Foreskin melanocyte (primary cell): ENCODE measurements at places on chromosomes 4 and X.

DNA sequence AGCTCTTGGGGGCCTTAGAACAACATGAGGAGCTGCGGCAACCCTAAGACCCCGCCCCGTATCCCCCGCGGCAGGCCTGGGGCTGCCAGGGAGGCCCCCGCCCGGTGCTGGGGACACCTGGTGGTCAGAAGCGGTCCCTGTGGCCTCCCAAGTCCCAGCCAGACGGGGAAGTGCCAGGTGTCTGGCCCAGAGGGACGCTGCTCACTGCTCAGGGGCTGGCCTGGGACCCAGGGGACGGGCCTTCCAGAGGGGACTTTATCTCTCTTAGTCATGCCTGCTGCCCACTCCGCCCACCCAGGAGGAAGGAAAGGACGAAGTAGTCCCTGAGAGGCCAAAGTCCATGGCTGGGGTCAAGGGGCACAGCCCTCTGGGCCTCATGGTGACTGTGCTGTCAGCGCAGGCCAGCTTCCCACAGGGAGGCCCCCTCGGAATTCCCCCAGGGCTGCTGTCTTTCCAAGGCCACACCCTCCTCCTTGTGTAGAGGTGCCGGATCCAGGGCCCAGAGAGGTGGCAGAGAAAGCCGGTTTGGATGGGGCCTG is 31.0 kb upstream of the HTRA3 start:
- no peak for DNase-seq

DNA sequence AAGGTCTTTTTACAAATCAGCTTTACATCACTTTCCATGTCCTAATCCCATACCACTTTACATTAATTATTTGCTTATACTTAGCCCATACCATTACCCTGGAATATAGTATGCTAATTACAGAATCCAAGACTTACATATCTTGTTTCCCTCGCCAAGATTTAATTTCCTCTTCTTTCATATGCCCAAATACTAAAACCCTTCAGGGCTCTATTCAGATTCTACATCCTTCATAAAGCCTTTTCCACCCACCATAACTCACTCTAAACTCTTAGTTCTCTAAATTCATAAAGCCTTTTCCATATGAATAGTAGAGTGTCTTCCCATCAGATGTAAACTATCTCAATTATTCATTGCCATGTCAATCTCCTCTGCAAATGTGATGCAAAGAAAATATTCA is 390.7 kb downstream of the STPG2 start:
- DNase-seq = no peak

GRCh38 chr4:74370912-74371311 is 6.0 kb downstream of the EREG start:
- peak; percentile 38 for DNase-seq

- DNase-seq = no peak
Measured at GRCh38 chr4:165779950-165780670, 92.9 kb upstream of the TLL1 start.

DNA sequence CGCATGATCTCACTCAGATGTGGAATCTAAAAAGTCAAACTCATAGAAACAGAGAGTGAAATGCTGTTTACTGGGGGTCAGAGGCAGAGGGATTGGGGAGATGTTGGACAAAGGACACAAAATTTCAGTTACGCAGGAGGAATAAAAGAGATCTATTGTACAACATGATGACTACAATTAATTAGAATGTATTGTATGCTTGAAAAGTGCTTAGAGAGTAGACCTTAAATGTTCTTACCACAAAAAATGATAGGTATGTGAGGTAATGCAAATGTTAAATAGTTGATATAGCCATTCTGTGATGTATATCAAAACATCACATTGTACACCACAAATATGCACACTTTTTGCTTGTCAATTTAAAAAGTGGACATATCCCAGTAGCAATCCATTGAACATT is 36.1 kb upstream of the PHKA2 start:
- DNase-seq = no peak

DNA sequence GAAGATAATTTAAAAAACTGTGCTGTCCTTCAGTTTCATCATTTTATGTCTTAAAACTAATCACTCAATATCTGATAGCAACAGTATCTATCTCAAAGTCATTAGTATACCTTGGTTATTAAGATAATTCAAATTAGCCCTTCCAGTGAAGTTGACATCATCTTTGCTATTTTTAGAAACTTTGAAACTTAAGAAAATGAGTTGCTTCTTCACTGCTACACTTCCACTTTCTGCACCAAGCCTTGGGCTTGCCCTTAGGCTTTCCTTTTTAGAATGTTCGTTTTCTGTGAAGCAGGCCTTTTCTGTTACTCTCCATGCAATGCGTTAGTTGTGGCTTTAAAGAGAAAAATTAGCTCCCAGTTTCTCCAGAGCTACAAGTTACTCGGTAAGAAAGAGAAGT is 4.4 kb upstream of the VAMP7 start:
- DNase-seq = no peak

DNA sequence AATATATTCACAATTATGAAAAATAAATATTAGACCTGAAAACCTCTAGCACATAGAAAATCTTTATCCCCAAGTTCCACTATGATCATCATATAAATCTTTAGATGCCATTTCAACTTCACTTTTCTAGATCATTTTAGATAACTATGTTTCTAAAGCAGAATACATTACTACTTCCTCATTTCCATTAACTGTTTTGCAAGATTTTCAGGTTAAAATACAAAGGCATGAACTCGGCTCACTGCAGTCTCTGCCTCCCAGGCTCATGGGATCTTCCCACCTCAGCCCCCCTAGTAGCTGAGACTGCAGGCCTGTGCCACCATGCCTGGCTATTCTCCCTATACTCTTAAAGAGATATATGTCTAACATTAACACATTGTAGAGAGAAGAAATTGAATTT is 1365.9 kb upstream of the AGA start:
- DNase-seq = no peak

GRCh38 chr4:133719098-133719497 is 482.5 kb downstream of the PABPC4L start:
- DNase-seq = no peak

DNA sequence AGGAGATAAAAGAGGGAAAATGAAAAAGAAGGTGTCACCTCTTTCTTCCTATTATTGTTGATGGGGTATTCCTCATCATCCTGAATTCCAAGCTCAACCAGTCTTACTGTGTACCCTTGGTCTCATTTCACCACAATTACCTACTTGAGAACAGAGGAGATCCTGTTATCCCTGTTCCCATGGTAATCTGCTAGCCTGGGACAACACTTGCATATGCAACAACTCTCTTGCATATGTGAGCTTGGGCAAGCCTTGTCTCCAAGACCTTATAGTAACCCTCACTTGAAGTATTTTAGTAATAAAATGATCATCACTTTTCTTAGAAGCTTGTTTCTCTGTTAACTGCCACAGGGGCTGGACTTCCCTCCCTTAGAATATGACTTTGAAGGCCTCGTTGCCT is 253.7 kb downstream of the NAP1L3 start:
- DNase-seq = no peak

DNA sequence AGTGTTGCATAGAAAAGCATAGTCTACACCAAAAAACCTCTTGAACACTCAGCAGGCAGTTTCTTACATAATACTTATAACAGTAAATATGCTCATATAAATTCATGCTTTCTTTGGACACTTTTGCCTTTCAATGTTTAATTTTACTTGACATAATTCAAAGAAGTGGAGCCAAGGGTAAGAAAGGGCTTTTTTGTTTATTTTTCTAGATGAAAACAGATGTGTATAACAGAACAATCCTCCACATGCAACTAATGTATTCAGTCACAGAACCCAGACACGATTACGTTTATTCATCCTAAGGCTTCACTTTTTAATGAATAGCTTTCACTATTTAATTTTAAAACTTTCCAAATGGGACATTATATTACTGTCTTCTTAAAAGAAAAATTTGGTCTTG is 58.0 kb upstream of the PTPN13 start:
- no peak for DNase-seq

DNA sequence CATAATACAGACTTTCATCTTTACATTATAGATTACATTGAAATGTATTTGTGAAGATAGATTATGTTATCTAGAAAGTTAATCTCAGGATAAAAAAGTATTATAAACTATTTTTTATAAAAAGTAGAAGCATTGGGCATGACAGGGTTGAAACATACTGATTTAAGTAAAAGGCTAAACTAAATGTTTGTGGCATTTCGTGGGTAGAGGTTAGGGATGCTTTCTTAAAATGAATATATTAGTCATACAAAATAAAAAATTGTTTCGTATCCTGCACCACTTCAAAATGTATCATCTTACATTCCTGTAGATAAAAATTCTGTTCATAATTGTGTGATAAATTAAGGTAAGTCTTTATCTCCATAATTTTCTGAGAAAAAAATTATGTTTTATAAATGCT is 603.6 kb downstream of the SPRY1 start:
- DNase-seq = no peak

DNA sequence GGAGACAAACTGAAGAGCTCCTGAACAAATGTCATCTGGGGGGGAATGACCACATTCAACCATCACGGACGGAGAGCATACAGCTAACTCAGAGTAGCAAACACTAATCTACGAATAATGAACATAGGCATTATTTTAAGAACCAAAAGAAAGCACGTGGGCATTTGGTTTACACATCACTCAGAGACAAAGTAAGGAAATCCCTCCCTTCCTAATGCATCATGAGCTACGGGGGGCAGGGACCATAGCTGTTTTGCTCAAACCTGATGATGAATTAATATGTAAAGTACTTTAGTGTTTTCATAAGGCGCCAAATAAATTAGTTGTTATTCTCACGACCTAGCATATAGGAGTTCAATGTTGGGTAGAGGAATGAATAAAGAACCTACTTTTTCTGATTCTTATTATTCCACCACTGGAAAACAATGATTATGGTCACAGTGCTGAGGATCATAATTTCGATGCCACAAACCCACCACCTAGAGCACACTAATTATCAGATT is 11.7 kb upstream of the TMEM156 start:
- DNase-seq = peak; percentile 24

DNA sequence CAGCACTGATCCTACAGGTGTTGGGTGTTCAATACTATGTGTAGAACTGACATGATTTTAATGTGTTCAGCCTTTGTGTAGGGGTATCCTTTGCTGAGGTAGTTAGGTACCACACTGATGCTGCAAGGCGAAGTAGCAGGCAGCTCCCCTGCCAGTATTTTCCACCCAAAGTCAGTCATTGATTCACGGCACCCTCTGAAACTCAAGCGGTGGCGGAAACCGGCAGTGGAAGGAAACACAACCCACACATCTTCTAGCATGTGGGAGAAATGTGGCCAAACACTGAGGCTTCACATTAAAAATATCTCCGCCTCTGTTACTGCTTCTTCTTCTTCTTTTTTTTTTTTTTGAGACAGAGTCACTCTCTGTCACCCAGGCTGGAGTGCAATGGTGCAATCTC is 126.3 kb downstream of the AASDH start:
- no peak for DNase-seq

DNA sequence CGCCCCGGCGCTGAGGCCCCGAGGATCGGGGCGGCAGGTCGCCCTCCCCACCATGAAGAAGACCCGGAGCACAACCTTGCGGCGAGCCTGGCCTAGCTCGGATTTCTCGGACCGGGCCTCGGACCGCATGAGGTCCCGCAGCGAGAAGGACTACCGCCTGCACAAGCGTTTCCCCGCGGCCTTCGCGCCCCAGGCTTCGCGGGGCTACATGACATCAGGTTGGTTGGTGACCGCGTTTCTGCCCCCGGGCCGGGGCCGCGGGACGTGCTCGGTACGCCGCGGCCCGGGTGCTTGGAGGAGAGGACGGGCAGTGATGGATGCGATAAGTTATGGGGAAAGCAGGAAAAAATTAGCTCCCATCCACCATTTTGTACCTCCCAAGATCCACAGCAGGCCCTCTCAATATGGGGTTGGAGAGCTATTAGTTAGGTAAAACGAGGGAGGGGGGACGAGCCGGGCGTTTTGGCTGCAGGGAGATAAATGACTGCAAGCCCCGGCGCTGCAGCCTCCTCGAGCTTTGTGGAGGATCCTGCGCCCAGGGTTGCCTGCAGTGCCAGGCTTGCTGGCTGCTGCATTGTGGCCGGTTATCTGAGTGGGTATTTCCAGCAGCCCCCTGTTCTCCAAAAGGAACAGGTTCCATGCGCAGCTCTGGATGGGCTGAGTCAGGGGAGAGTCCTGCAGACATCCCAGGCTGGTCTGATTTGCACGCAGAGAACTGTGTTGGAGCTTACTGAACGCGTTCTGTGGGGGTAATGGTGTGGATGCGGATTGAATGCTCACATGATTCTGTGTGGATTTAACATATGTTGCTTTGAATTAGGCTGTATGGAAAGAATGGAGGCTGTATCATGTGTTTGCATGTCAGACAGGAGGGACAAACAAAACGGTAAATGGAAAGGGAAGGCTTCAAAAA is 1.9 kb downstream of the STOX2 start:
- DNase-seq = peak; percentile 49

- no peak for DNase-seq
Measured at GRCh38 chr4:77582711-77583110, 22.9 kb upstream of the CXCL13 start.

GRCh38 chr4:130026185-130026584 is 930.2 kb downstream of the C4orf33 start:
- DNase-seq = no peak
